ENCODE measurements at places on chromosomes 11 and 22.

GRCh38 chr11:11667056-11667455, 45.3 kb upstream of the GALNT18 start:
- H3K36me3 ChIP-seq, result no peaks in the 10 kb centered on the region
- no peaks in the 10 kb centered on the region for H3K4me1 ChIP-seq
- no peak overlapping the region for H3K27ac ChIP-seq
- no peak for DNase-seq

- peak overlapping the region; percentile 27 for H3K4me3 ChIP-seq
- no peaks in the 10 kb centered on the region for H3K27me3 ChIP-seq
- peak overlapping the region; percentile 82 for H3K27ac ChIP-seq
- peaks cover 17% of the 10 kb centered on the region for H3K36me3 ChIP-seq
- DNase-seq, result peak; percentile 64
These were observed 41.9 kb downstream of the MED15 start for GRCh38 chr22:20549232-20549841.

DNA sequence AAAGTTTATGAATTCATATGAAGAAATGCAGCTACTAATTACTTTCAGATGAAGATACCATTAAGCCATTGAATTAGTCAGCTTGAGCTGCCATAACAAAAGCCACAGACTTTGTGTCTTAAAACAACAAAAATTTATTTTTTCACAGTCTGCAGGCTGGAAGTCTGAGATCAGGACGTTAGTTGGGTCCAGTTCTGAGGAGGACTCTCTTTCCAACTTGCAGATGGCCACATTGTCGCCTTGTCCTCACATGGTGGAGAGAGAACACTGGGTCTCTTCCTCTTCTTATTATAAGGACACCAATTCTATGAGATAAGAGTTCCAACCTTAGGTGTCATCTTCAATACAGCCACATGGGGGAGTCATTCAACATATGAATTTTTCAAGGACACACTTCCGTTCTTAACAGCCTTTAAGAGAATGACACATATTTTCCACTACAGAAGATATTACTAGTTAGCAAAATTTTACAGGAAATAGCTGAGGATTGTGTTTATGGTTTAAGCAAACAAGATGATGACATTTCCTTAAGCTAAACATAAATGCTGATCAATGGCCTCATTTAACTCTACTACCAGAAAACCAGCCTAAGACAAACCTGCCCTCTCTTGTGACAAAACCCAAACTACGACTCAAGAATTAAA, 56.0 kb downstream of the DCUN1D5 start:
- no peaks in the 10 kb centered on the region for H3K36me3 ChIP-seq
- H3K27me3 ChIP-seq, result no peaks in the 10 kb centered on the region
- no peak overlapping the region for H3K4me3 ChIP-seq
- peak; percentile 17 for DNase-seq

DNA sequence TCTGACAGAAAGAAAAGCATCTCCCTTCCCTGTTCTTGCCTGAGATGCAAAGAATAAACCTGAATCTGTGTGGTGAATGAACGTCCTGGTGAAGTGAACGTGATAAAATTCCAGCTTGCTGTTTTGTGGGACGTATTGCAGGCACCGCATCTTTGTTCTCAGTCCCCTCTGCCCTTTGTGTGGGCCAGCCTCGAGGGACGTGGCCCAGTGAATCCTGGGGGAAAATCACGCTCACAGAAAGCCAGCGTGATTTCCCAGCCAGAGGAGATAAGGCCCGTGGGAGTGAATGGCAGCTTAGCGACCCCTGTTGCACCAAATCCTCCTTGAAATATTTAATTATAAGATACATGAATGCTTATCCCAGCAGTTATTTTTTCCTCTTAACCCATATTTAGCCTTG, 129.1 kb downstream of the COMMD9 start:
- no peak for DNase-seq
- no peak overlapping the region for H3K4me3 ChIP-seq
- no peaks in the 10 kb centered on the region for H3K27me3 ChIP-seq
- no peaks in the 10 kb centered on the region for H3K36me3 ChIP-seq
- no peaks in the 10 kb centered on the region for H3K4me1 ChIP-seq

GRCh38 chr11:112584672-112585071, 324.0 kb upstream of the PLET1 start:
- DNase-seq, result no peak
- H3K36me3 ChIP-seq, result no peaks in the 10 kb centered on the region
- H3K4me3 ChIP-seq, result no peak overlapping the region
- H3K4me1 ChIP-seq, result no peaks in the 10 kb centered on the region
- no peaks in the 10 kb centered on the region for H3K27me3 ChIP-seq

GRCh38 chr11:30225642-30226041, 5.2 kb upstream of the FSHB start:
- no peaks in the 10 kb centered on the region for H3K4me1 ChIP-seq
- DNase-seq, result no peak
- H3K27ac ChIP-seq, result no peak overlapping the region

DNA sequence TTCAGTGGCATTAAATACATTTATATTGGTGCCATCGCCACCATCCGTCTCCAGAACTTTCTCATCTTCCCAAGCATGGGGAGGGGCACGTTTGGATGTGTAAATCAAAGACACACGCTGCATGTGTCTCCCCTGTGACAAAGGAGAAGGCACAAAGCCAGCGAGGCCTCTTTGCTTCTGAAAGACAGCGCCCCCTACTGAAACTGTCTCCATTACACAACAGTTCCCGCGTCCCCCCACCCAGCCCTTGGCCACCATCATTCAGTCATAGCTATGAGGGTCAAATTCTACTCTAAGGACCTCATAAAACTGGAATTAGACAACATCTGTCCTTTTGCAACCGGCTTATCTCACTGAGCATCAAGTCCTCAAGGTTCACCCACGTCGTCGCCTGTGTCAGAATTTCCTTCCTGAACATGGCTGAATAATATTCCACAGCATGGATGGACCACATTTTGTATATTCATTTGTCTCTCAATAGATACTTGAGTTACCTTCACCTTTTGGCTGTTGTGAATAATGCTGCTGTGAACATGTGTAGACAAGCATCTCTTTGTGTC, 64.8 kb downstream of the IGF2 start:
- no peak for DNase-seq
- H3K27ac ChIP-seq, result no peak overlapping the region
- H3K4me1 ChIP-seq, result no peaks in the 10 kb centered on the region
- peaks cover 3% of the 10 kb centered on the region for H3K27me3 ChIP-seq

- H3K27ac ChIP-seq, result no peak overlapping the region
- H3K27me3 ChIP-seq, result no peaks in the 10 kb centered on the region
- no peaks in the 10 kb centered on the region for H3K36me3 ChIP-seq
- no peak overlapping the region for H3K4me3 ChIP-seq
- DNase-seq, result no peak
- H3K4me1 ChIP-seq, result peaks cover 12% of the 10 kb centered on the region
These were observed 44.1 kb downstream of the RSF1 start for GRCh38 chr11:77776455-77776854.

GRCh38 chr22:50185375-50186087, at the start of gene TRABD:
Gene TRABD (plus strand): TSS chr22:50185913. CDS start chr22:50193061, 7,148 bp downstream.
- DNase-seq, result peak; percentile 88
- no peaks in the 10 kb centered on the region for H3K36me3 ChIP-seq
- H3K4me1 ChIP-seq, result peaks cover 54% of the 10 kb centered on the region
- H3K4me3 ChIP-seq, result peak within 1 kb of the TSS; percentile 79
